Occipital lobe (tissue), 3 donors: ENCODE measurements at places on chromosomes 7 and 10. TPM values are rescaled to one million over a fixed set of nuclear protein-coding genes. Genes with fewer than 3 reads are reported as not detected.

The NODAL gene
- 2.2 TPM for total RNA-seq

The ANKRD30A gene
- total RNA-seq = not detected

GRCh38 chr10:7534480-7534852, 123.6 kb upstream of the SFMBT2 start:
- no peak for DNase-seq

The PLXDC2 gene
- total RNA-seq = 12.5 TPM

DNA sequence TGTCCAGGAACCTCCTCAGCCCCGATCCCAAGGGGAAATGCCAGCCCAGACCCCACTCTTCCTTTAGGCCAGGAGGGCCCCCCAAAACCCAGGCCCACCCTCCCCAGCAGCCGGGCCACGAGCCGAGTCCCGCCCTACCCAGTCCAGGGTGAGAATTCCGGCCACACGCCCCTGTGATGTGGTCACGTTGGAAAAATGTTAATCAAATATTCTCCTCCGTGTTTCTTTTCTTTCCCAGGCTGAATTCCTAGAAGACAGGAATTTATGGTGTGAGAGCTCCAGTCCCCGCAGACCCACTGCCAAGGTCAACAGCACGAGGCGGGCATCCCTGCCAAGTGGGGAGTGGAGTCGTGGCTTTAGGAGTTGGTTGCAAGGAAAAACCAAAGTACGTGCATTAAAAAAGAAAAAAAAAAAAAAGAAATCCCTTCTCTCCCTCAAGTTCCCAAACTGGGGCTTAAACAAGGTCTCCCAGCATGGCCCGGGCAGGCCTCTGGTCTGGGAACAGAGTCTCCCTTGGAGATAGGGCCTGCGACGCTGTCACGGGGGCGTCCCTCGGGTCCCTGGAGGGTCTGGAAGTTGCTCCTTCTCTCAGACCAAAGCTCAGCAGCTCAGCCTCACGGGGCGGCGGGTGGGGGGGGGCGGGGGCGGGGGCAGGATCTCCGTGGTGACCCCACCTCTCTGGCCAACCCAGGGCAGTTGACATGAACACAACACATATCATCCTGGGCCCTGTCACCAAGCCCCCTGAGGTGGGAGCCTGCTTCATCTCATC, 28.1 kb upstream of the ELN start:
- DNase-seq = no peak

DNA sequence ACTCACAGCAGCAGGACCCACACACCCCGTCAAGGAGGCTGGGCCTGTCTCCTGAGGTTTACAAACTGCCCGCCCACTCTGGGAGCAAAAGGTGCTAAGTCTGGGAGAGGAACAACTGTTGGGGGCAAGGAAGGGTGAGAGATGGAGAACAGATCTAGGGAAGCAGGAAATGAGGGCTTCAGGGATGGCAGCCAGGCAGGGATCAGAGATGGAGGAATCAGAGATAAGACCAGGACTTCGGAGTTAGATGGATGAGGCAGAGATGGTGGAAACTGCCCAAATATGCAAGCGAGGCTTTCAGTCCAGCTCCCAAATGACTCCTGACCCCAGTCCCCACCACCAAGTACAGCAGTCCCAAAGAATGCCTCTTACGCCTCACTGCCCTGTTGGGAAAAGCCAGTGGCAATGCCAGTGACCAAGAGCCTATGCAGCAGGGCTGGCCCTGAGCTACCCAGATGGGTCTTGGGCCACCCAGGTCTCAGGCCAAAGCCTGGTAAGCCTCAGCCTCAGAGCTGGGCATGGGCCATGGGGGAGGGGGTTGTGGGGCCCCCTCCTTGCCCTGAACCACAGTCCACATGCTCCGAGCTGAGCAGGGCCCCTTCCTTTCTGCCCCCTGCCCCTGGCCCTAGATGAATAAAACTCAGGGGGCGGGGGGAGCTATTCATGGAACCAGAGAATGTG, 39.5 kb upstream of the SLF2 start:
- no peak for DNase-seq

DNA sequence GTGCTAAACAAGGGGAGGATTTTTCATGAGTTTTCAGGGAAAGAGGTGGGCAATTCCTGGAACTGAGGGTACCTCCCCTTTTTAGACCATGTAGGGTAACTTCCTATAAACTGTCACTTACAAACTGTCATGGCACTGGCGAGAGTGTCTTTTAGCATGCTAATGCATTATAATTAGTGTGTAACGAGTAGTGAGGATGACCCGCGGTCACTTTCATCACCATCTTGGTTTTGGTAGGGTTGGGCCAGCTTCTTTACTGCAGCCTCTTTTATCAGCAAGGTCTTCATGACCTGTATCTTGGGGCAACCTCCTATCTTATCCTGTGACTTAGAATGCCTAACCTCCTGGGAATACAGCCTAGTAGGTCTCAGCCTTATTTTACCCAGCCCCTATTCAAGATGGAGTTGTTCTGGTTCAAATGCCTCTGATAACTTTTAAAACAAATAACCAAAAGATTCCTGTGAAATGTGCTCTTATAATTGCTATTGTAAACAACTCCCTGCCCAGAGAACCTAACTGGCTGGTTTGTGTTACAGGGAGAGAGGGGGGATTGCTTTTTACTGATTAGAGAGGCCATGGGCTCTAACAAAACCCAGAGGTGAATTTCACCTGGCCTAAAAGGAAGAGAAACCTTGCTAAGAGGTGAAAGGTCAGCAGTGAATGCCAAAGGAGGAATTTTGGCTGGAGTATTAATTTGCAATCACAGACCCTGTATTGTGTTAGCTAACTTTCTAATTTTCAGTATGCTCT, 64.3 kb downstream of the EEPD1 start:
- no peak for DNase-seq

The SGPL1 gene
- 42.6 TPM for total RNA-seq

GRCh38 chr7:149719050-149719899, 54.1 kb downstream of the ZNF467 start:
- DNase-seq = no peak

DNA sequence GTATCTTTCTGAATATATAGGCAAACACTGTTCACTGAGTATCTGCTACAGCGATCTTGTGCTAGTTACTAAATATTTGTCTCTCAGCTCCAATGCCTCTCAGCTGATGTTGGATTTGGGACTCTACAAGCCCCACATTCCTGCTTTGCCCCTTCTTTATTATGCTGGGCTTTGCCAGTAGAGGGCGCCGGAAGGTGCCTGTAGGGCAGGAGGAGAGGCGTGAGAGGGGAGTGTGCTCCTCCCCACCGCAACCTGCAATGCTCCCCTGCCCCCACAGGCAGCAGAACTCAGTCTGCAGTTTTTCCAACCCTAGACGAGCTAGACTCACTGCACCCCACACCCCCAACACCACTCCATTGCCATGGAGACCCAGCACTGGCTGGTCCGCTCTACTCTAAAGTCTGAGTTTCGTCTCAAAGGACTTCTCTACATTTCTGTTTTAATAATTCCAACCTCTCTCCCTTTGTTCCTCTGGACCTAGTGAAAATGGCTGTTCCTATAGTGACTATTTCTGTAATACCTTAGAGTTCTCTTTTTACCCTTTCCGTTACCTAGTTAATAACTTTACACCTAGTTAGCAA, 337.6 kb downstream of the CCSER2 start:
- DNase-seq = no peak

The MBLAC1 gene
- 6.4 TPM for total RNA-seq

GRCh38 chr7:19610194-19610943, 98.5 kb downstream of the POLR1F start:
- DNase-seq = no peak

DNA sequence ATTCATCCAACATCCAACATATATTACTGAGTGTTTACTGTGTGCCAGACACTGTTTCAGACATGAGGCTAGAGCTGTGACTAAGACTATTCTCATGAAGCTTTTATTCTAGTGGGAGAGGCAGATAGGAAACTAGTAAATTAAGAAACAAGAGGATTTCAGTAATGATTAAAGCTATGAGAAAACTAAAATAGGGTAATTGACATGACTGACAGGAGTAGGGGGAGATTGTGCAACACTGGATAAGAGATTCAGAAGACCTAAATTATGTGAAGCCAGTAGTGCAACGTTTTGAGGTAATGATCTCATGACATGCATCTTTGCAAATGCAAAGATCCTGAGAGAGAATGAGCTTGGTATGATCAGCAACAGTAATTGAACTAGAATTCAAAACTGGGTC, 48.6 kb upstream of the MKLN1 start:
- DNase-seq = no peak
